T-helper 2 cell treated with Interferon-gamma antibody and Interleukin-4, amounts not matched to agents 100 ng/mL and 5 ng/mL, for 36 hours (primary cell): ENCODE measurements at places on chromosomes 5 and 9. TPM values are rescaled to one million over a fixed set of nuclear protein-coding genes. Genes with fewer than 3 reads are reported as not detected.

The SLC34A3 gene
- total RNA-seq, result not detected in 2 replicates

The NPR3 gene
- not detected in 2 replicates for total RNA-seq

The AQP7 gene
- total RNA-seq, result 0.48 and 0.66 TPM in 2 replicates

The BICD2 gene
- total RNA-seq, result 27.4 and 28.5 TPM in 2 replicates

The IL13 gene
- 32.6 and 39.1 TPM in 2 replicates for total RNA-seq

The PCDHA3 gene
- not detected in 2 replicates for total RNA-seq

The SVEP1 gene
- not detected in 2 replicates for total RNA-seq

The SLC1A3 gene
- not detected in 2 replicates for total RNA-seq
